ENCODE measurements at places on chromosomes 6 and 20.
A peak's percentile ranks its signal among the peaks of the same experiment; 100 is the strongest.

DNA sequence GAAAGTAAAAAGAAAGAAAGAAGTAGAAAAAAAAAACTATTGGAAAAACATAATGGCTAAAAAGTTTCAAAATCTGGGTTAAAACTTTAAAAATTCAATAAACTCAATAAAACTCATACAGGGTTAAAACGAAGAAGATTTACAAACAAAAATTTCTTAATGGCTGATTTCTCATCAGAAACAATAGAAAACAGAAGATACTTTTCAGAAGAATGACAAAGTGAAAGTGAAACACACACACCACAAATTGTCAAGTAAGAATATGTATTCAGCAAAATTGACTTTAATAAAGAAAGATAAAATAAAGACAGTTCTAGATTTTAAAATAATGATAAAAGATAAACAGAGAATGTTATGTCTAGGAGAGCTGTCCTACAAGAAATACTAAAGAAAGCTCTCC is 618.9 kb upstream of the GJE1 start:
- no peak for DNase-seq

GRCh38 chr20:10523443-10523842 is 88.3 kb downstream of the SLX4IP start:
- no peak for DNase-seq

DNA sequence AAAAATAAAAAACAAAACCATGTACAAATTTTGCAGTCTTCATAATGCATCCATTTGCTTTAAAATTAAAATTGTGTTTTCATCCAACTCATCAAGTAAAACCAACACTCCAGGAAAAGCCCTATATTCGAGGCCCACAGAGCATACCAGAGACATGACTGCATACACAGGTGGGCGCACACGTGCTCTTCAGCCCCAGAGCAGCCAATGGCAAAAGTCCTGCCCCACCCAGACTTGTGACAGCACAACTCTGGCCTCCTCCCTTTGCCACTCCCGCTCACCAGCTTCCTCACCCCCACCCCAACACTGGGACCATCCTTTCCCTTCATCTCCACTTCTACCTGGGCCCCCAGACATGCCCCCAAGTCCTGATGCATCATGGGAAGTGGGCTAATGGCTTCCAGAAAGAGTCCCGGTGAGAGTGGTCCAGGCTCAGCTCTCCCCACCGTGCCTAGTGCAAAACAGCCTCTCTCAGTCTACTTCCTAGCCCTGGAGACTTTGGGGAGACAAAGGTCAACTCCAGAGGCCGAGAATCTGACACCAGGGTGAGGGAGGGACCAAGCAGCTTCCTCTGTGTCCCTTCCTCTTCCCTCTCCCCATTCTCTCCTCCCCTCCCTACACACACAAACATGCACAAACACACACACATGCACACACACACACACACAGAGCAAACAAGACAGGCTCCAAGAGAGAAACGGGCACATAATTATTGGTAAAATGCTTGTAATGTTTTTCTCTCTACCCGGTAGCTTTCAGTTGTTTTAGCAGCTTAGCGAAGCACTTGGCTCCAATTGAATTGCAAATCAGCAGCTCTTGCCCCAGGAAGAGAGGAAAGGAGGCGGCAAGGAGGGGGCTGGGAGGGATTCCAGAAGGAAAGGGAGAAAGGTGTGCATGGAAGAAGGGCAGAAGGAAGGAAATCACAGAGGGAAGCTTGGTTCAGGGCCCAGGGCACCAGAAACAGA is 14.3 kb downstream of the GRM4 start:
- DNase-seq: no peak

DNA sequence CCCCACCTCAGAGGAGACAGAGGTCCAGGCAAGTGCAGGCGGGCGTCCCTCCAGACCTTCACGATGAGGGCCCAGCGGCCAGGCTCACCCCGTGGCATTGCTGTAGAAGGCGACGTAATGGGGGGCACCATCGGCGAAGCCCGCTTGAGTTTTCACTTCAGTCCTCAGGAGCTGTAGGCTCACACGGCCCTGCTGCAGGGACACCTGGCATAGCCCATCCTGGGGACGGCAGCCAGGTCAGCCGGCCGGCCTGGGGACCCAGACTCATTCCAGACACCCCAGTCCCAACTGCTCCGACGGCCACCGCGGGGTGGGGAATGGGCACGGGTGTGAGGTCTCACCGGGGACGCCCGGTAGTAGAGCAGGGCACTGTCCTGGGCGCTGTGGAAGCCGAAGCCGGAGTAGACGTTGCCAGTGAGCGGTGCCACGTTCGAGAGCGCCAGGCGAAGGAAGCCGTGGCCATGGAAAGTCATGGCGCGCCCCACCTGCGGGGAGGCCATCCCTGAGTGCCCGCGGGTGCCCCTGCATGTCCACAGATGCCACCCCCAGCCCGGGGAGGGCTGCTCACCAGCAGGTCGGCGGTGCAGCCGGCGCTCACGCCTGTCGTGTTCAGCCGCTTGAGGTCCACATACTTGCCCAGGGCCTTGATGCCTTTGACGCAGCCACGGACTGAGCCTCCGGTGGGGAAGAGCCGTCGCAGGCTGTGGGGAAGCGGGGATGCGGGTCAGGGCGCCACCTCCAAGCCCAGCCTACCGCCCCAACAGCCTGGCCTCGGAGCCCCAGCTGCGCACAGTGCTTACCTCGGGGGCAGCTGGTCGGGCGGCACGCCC is 9.2 kb downstream of the ADRM1 start:
- no peak for DNase-seq

- DNase-seq: no peak
Observed at GRCh38 chr20:49349078-49349477, 71.2 kb upstream of the ZNFX1 start.

DNA sequence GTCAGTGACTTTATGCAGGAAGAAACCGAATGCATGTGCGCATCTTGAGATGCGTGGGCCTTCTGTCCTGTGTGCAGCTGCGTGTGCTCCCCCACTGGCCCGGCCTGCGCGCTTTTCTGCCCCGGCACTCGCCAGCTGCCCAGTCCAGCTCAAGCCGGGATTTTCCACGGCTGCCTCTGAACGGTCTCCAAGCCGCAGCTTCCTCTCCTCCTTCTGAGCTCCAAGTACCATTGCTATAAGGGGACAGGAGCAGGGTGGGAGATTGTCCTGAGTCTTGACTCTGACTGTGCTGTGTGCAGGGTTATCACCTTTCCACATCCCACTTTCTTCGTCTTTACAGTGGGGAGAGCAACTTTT is 302.8 kb downstream of the THBS2 start:
- DNase-seq: no peak

GRCh38 chr6:32149092-32149755 is 2.5 kb downstream of the PRRT1 start:
- no peak for DNase-seq

- no peak for DNase-seq
Observed at GRCh38 chr20:8633366-8633765, 435.5 kb upstream of the PLCB4 start.

DNA sequence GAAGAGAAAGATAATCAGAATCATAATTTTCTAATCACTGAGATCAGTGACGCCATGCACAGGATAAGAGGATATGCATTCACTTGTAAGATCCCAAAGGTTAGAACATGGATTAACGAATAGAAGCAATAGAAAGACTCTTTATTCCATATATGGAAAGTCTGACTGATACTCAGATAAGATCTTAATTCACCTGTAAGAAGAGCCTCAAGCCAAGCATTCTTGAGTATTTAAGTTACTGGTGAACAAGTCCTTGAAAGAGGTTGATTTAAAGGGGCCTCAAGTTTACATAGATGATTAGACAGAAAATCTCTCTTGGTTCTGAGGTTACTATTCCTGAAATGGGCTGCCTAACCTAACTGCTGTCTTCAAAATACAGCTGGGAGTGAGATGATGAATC is 53.8 kb upstream of the MTRF1L start:
- no peak for DNase-seq

GRCh38 chr20:36528875-36529417 is 12.4 kb upstream of the MYL9 start:
- no peak for DNase-seq

- DNase-seq: no peak
Observed at GRCh38 chr6:7650878-7651277, 60.9 kb downstream of the SNRNP48 start.

GRCh38 chr6:29071831-29072723 is 15.0 kb downstream of the OR2B3 start:
- peak; percentile 69 for DNase-seq

DNA sequence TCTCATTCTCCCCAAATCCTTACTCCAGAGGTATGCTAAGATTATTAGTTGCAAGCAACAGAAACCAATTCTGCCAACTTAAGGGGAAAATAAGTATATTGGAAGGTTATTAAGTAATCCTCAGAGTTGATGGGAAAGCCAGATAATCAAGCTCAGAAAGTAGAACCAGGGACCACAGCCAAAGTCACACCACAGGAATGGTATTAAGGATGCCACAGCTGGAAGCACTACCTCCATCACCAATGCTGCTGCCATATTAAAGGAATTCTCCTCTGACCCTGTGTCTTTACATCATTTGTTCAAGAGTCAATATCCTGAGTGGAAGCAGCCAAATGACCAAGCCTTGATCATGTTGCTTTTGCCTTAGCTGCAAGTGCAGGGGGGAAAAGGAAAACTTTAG is 9.9 kb downstream of the PROCR start:
- no peak for DNase-seq

GRCh38 chr6:53546281-53546680 is 1.4 kb upstream of the GCLC start:
- no peak for DNase-seq

Measured in NCI-H82 (cell line).